ENCODE measurements at places on chromosomes 3 and 15.

DNA sequence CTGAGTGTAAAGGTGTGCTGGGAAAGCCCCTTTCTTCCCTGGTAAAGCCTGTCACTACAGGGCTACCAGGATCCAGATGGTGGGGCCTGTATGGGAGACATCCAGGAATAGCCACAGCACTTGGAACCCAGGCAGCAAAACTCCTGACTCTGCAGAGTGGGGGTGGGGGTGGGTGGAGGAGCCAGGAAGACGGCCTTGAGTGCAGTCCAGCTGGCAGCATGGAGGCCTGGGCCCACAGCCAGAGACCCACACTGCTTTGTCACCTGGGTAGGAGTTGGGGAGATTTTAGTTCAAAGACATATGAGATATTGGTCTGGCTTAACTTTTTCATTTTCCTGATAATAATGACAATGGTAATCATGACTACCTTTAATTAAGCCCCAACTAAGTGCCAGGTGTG is 116.7 kb upstream of the MRPS22 start:
- DNase-seq: no peak

DNA sequence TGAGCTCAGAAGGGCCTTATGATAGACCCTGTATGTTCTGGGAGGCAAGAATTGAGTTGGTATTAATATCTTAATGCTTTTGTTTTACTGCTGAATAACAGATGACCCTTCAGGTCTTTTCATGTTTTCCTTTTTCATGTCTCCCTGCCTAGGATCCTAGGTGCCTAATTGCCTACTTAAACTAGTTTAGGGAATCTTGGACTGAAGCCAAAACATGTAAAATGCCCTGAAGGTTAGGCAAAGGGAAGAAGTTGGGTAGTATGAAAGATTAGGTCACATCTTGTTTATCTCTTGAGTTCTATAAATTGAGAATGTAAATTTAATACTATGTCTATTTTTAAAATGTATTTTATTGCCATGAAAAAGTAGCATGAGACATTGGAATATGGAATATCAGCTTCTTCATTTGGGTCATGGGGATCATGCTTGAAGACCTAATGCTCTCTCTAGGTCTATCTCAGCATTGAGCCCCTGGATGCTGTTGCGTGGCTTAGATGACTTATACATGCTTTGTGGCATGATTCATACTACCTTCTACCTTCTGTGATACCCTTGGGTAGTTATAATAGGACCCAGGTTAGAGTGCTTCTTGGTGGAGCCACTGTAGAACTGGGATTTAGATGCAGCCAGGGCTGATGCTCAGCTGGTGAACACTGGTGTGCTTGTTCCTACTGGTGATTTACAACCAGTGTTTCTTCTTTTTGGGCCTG is 26.4 kb downstream of the RBM6 start:
- DNase-seq: no peak

- no peak for DNase-seq
Observed at GRCh38 chr15:74144153-74144775, 13.9 kb downstream of the ISLR2 start.

DNA sequence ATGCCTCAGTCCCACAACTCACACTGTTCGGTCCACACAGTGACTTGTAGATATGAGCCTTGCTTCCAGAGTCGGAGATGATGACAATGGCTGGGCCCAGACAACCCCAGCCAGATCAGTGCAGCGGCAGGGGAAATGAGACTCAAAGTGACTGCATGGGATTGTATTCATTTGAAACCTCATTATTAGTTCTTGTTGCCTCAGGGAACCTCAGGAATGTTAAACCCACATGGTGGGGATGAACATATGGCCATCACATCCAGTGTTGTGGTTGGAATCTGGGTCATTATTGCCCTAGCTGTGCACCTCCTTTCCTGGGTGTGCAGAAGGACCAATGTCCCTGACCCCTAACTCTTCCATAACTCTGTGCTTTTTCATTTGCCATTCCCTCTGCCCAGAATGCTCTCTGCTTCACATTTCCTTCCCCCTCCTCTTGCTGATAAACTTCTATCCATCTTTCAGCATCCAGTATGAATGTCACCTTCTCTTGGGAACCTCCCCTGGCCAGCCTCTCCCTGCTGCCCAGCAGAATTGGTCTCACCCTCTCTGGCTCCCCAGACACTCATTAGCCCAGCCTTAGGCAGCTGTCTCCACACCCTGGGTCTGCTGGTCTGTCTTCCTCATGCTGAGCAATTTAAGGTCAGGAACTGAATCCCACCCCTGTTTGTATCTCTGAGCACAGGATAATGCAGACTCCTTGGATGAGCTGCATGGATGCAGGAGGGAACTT is 67.0 kb upstream of the TNFAIP8L3 start:
- DNase-seq: no peak

- no peak for DNase-seq
Observed at GRCh38 chr3:114745322-114746240, 401.5 kb downstream of the ZBTB20 start.

DNA sequence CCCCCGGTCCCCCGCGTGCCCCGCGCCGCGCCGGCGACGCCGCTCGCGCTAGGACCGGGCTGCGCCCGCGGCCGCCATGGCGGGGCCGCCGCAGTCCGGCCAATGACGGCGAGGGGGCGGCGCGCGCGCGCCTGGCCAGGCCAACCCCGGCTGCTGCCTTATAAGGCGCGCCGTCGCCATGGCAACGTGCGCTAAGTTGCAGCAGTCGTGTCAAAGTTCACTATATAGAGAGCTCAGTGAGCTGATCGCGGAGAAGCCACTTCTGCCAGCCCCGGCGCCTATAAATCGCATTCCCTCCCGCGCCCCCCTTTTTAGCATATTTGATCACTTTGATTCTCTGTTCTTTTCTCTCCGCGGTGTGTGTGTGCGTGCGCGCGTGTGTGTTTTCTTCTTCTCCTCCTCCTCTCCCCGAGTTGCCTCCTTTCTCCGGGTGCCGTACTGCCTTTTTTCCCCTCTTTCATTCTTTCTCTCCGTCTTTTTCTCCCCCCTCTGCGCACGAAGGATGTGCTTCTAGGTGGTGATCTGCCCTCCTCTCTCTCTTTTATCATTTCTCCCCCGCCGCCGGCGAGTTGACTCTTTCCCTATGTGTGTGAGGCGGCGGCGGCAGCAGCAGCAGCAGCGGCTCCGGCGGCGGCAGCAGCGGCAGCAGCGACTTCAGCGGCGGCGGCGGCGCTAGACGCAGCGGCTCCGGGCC is at the start of gene NR2F2:
Gene NR2F2, plus strand, starts transcription at position 251 of the 694 bp plus-strand sequence. CDS start 1,406 bp downstream, outside the sequence.
- peak; percentile 70 for DNase-seq

- no peak for DNase-seq
Observed at GRCh38 chr3:195849322-195850074, 37.8 kb upstream of the MUC4 start.

DNA sequence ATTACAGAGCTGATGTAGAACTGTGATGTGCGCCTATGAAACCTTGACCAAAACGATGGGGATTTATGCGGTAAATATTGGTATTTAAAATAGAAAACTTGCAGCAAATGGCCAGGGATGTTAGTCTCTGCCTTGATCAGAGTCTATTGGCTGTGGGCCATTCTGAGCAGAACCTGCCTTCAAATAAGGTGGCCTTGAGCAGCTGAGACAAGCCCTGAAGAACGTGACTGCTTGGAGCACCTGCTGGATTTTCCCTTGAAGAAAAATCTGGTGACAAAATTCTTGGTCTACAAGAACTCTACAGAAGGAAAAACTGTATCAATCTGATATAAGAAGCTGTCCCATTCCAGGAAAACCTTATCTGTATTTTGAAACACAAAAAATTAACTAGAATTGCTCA is 820.1 kb upstream of the EPHA6 start:
- DNase-seq: no peak
